ENCODE measurements at places on chromosomes 16 and 17.
A peak's percentile ranks its signal among the peaks of the same experiment; 100 is the strongest.

DNA sequence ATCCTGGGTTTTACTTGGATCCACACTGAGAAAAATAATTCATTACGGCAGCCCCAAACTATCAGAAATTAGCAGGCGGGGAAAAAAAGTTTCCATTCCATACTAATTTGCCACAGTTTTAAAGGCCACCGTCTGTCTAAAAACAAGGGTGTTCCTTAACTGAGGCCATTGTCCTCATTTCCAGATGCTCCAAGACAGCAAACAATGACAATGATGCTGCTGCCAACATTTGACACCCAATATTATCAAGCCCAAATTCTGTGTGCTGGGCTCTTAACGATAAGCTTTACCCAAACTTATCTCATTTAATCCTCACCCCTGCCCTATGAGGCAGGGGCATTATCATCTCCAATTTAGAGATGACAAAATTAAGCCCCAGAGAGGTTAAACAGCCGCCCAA, 26.3 kb downstream of the CUEDC1 start:
- no peak for DNase-seq

- DNase-seq, result peak; percentile 16
Measured at GRCh38 chr16:4709481-4709880, 16.1 kb downstream of the NUDT16L1 start.

DNA sequence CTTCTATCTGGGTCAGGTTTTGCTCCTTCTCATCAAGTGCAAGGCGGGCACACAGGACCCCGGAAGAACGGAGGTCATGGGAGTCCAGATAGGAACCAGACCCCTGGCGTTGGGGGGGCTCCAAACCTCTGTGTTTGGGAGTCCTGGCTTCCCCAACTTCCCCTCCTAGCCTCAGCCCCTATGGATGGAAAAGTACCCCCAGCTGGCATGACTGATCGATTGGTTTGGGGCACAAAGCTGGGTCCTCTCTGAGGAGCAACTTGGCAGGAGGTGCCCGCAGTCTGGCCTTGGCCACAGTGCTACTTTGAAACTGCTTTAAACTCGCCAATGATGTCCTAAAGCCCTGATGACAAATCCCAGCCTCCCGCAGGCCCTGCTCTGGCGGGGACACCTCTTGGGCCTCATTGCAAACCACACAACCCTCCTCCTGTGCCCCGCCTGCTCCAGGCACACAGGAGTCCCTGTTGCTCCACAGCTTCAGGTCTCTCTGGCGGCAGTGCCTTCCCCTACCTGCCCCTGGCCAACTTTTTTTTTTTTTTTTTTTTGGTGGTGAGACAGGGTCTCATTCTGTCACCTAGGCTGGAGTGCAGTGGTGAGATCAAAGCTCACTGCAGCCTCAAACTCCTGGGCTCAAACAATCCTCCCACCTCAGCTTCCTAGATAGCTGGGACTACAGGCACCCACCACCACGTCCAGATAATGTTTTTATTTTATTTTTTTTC, 38.0 kb upstream of the SNN start:
- no peak for DNase-seq

- DNase-seq, result no peak
Measured at GRCh38 chr17:61416211-61416539, 16.5 kb downstream of the TBX2 start.

- peak; percentile 41 for DNase-seq
Measured at GRCh38 chr17:37259030-37259735, 116.6 kb upstream of the C17orf78 start.

GRCh38 chr17:82775001-82775823, 23.3 kb downstream of the TBCD start:
- DNase-seq, result peak; percentile 28

GRCh38 chr17:3935140-3935542, 18.9 kb upstream of the P2RX1 start:
- DNase-seq, result peak; percentile 55

DNA sequence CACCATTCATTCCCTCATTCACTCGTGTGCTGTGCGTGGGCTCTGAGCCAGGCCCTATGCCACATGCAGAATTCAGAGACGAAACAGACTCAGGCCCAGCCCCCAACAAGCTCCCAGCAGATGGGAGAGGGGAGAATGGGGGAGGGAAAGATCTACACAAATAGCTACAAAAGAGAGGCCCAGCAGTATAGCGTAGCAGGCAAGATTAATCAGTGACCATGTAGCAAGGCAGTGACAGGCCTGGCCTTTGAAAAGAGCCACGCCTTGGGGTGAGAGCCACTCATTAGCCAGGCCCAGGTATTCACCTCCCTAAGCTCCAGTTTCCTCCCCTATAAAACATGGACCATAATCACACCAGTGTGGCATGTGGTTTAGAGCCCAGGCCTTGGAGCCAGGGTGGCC, 16.4 kb upstream of the KRT19 start:
- peak; percentile 37 for DNase-seq

- DNase-seq, result no peak
Measured at GRCh38 chr16:5870886-5871691, 773.5 kb upstream of the EEF2KMT start.

DNA sequence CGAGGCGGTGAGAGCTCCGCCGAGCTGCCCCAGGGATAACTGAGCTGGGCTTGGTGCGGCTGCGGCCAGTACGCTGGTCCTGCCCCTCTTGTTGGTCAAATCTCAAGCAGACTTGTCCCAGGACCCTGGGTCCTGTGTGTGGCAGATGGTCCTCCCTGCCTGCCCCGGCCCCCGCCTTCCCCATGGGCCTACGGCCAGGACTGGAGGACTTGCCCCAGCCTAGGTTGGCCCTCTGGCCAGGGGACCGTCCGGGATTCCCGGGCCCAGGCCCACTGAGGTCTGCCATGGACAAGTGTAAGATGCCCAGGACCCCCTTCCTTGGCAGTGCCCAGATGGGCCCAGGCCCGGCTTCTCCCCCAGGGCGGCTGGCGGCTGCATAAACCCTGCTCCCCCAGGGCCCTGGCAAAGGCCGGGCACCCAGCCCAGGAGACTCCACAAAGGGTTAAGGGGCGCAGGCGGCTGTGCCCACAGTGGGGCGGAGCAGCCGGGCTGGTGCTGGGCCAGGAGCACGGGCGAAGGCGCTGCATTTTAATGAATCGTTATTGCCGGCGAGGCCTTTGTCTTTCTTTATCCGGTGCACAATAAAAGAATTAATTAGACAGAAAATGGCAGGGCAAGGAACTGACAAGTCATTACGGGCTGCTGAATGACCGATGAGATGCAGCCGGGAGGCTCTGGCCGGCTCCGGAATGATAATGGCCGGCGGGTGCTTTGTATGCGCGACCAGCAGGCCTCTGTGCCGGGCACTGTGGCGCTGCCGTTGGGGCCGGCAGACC, 9.1 kb downstream of the SOX8 start:
- no peak for DNase-seq

GRCh38 chr16:24747441-24747840, 18.0 kb downstream of the TNRC6A start:
- DNase-seq, result no peak

- DNase-seq, result no peak
Measured at GRCh38 chr17:27669850-27670249, 38.9 kb downstream of the LGALS9 start.

DNA sequence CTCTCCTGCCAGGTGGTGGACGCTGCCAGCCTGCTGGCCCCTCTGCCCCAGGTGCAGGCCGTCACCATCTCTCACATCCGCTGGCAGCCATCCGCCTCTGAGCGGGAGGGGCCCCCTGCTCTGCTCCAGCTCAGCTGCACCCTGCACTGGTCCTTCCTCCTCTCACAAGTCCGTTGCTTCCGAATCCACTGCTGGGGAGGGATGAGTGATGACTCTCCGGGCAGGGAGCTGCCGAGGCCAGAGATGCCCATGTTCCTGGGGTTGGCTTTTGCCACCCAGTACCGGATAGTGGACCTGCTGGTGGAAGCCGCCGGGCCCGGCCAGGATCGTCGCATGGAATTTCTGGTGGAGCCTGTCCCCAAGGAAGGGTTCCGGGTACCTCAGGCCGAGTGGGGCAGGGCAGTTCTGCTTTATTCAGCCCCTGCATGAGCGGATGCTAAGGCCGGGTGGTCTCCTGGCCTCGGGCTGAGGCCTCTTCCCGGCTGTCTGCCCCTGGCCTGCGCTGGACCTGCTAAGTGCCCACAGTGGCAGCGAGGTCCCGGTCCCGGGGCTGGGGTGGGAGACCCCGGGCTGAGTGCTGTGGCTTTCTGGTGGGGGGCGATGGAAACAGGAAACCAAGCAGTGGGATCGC, 11.4 kb downstream of the ENGASE start:
- DNase-seq, result no peak

- DNase-seq, result no peak
Measured at GRCh38 chr17:38921756-38922411, 3.5 kb upstream of the LASP1NB start.

DNA sequence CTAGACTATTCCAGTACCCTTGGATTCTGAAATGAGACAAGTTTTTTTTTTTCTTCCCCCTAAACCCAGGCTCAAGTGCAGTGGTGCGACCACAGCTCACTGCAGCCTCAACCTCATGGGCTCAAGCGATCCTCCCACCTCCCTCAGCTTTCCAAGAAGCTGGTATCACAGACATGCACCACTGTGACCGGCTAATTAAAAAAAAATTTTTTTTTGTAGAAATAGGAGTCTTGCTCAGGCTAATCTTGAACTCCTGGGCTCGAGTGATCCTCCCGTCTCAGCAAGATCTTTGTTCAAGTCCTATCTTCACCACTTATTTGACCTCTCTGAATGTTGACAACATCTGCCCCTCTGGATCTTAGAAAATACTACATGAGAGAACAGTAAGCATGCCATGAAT, 26.6 kb upstream of the CORO6 start:
- no peak for DNase-seq

DNA sequence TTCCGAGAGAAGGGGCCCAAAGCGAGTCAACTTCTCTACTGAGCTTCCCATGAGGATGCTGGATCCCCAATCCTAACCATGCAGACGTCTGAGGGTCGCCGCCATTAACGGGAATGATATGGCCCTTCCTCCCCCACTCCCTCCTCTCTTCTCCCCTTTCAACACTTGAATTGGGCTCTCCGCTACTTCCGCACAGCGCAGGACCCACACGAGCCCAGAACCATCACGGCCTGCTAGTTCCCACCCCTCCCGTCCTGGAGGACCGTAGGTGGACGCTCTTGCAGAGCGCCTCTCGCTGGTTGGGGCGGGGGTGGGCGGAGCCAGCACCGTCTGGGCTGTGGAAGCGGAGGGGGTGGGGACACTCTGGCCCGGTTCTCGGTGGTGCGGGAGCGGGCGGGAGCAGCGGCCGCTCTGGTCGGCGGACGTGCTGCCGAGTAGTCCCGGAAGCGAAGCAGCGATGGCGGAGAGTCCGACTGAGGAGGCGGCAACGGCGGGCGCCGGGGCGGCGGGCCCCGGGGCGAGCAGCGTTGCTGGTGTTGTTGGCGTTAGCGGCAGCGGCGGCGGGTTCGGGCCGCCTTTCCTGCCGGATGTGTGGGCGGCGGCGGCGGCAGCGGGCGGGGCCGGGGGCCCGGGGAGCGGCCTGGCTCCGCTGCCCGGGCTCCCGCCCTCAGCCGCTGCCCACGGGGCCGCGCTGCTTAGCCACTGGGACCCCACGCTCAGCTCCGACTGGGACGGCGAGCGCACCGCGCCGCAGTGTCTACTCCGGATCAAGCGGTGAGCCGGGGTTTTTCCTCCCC, at the start of gene UBE2Z:
TSS of gene UBE2Z (plus strand) at position 361 of the 797 bp plus-strand sequence. CDS start at position 458, 97 bp downstream.
- peak; percentile 96 for DNase-seq

GRCh38 chr17:67403065-67403464, 26.0 kb downstream of the PITPNC1 start:
- DNase-seq, result no peak

DNA sequence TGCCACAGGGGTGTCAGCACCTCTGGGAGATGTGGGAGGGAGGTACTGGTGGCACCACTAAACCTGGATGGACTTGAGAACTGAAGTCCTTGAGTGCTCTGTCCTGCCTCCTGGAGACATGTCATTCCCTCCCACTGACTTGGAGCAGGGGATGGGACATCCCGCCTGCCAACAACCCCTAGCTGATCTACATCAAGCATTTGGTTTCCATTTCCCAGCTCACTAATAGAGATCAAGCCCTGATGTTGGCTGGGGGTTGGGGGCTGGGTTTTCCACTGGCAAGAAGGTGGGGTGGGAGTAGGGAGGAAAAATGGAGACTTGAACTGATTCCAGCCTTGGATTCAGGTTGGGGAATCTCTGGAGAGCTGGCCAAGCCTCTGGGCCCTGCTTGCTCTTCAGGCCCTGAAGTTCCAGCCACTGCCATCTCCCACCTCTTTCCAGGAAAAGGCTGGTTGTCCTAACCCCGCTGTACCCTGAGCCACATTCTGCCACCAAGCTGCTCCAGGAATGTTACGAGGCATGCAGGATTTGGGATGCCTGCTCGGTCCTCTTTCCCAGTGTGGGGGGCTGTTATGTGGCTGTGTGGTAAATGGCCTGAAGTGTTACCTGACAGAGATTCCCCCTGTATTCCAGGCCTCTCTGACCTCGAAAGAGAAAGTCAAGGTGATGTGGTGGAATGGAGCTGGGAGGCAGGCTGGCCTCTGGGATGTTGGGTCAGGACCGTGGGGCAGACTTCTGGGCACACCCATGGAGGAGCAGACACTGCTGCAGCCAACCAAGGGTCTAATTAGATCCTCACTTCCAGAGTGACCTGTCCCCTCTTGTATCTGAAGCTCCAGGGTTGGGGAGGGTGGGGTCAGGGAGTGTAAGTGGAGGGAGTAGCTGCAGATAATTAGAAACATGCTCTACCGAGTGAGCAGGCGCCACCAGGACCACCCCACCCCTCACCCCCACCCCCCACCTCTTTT, 16.7 kb downstream of the IGFBP4 start:
- DNase-seq, result no peak

DNA sequence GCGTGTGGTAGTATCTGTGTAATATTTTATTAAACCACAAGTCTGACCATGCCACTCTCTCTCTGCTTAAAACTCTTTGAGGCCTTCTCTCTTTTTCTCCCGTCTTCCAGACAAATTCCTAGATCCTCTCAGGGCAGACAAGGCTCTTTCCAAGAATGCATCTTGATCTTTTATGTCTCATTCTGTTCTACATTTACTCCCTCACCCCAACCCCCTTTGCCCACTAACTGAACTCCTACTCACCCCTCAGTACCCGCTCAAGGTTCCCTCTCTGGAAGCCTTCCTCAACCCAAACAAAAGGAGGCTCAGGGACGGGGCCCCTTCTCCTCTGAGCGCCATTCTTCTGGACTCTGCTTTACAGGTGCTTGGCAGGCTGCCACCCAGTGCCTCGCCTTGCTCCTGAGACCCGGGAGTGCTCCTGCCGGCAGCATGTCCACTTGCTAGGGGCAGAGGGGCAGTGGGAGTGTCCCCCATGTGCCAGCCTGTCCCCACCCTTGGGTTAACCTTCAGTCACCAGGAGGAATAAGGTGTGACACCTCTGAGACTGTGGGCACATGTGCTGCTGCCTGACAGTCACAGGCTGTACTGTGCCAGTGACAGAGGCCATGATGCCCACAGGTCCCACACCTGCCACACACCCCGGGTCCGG, 9.2 kb downstream of the SLC13A2 start:
- DNase-seq, result no peak

DNA sequence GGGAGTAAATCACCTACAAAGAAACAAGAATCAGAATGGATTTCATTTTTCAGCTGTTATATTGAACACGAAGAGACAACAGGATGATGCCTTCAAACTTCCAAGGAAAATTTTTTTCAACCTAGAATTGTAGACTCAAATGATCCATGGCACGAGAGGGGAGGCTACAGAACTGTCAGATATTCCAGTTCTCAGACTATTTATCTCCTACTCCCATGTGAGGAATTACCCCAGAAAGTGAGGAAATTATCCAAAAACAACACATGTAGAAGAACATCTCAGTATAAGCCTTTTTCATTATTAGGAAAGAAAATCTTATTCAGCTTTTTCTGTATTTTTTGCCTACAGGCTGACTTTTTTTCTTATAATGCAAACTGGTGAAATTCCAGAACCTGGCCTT, 5.5 kb upstream of the ASGR2 start:
- DNase-seq, result no peak

- DNase-seq, result no peak
Measured at GRCh38 chr17:222172-222571, 40.7 kb upstream of the DOC2B start.

GRCh38 chr17:4576161-4576558, 8.2 kb upstream of the SMTNL2 start:
- DNase-seq, result no peak

Measured in fibroblast of skin of right quadriceps (primary cell).